ENCODE measurements at places on chromosomes 2 and 18. TPM values are rescaled to one million over a fixed set of nuclear protein-coding genes. Genes with fewer than 3 reads are reported as not detected.

- DNase-seq = no peak
Observed at GRCh38 chr2:5691985-5692529, at the start of gene SOX11. Gene SOX11, plus strand, starts transcription at chr2:5692384. Its CDS starts 338 bp downstream, at chr2:5692722.

DNA sequence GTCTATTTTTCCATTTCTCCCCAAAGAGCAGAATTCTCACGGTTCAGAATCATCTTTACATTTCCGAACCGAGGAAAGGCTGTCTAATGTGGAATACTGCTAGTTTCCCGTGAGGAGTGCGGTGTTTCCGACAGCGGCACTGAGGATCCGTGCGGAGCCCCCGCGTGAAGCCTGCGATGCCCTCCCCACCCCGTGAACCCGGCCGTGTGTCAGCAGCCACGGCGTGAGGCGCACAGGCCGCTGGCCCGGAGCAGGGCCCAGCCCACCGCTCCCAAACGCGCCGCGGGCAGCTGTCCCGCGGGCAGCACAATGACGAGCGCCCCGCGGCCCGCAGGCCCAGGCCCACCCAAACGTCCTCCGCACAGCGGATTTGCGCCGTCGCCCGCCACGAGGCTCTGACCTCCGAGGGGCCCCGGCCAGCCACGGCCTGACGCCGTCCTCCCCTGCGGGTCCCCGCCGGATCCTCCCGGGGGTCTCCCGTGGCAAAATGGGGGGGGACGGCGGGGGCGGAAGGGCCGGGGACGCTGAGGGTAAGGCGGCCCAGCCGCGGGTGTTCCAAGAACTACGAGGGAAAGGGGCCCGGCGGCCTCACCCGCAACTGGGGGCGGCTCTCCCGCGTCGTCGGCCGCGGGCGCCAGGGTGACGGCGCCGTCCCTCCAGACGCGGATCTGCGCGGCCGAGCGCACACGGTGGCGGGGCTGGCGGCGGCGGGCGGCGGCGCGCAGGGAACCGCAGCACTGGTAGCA is 796 bp downstream of the SPIRE1 start:
- DNase-seq = peak; percentile 70

- DNase-seq = no peak
Observed at GRCh38 chr2:136395582-136395981, 277.6 kb upstream of the CXCR4 start.

GRCh38 chr2:100894105-100894795 is 74.3 kb downstream of the NPAS2 start:
- DNase-seq = no peak

DNA sequence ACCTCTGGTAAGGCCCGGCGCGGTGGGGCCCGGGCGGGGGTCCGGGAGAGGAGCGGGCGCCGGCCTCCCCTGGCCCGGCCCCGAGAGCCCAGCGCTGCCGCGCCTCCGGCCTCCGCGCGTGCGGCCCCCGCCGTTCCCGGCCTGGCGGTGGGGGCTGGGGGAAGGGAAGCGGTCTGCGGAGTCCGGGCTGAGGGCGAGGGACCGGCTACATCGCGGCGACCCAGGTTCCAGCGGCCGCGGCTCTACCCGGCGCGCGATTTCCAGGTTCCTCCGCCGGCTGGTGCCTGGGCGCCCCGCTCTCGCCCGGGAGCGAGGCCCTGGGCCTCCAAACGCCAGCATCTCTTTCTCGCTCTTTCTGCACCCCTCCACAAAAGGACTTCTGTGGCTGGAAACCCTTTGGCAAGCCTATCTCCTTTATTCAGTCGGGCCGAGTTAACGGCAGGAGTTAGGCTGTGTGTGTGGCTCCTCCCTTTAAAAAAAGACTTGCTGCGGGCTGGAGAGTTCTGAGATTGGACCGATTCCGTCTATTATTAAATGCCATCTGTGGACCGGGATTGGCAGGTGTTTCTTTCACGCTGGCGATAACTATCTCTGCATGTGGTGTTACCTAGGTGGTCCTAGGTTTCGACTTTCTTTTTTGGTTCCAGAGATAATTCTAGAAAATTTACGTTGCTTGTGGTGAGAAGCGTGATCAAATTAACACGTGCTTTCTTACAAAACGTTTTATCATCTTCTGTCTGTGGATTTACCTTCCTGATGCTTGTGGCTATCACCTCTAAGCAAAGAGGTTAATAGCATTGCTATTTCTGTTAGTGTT is 592 bp downstream of the ME2 start:
- DNase-seq = peak; percentile 70

DNA sequence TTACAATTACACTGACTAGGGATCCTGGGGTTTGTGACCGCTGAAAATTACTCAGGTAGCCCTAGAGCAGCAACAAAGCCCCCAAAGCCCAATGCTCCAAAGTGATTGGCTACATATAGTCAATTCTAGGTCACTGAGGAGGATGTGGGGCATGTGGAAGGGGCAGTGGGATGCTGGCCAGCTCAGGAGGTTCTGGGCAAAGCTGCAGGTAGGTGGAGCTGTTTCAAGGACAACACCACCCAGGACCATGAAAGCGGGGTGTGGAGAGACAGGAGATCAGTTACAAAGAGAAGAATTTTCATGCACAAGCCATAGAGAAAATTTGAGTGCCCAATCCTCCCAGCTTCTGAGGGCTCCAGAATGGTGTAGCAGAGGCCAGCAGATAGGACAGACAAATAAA is 75.0 kb upstream of the CCDC85A start:
- no peak for DNase-seq

GRCh38 chr2:150228936-150229335 is 258.5 kb downstream of the RND3 start:
- no peak for DNase-seq

DNA sequence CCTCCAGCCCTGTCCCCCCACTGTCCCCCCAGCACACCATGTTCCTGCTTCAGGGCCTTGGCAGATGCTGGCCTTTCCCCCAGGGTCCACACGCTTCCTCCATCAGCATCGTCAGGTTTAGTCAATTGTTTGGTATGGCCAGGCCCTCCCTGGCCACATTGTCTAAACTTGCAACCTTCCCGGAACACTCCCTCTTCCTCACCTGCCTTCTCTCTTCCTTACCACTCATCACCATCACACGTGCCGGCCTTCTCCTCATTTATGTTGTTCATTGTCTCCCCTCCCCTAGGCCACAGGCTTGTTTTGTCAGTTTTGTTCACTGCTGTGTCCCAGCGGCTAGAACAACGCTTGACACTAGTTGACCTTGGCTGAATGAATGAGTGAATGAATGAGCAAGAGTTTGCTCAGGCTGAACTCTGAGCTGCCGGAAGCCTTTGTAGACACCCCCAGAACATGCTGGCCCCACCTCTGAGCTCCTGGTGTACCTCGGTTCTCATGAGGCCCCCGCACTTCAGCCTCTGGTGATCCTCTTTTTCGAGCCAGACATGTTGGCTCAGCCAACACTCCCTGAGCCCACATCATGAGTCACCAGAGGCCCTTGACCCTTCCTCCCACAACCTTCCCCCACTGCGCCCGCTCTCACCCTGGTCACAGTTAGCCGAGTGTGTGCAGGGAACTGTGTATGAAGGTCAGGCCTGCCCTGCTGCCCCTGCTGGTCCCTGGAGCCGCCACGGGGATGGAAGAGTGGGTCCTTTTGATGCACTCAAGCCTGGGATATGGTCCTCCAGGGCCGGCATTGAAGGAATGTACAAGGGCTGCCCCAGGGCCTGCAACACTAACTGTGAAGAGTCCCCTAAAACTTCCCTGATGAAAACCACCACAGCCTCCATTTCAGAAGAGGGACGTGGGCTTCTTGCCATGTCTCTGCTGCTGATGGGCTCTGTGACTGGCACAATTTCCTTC is 57.5 kb downstream of the HS1BP3 start:
- peak; percentile 82 for DNase-seq

DNA sequence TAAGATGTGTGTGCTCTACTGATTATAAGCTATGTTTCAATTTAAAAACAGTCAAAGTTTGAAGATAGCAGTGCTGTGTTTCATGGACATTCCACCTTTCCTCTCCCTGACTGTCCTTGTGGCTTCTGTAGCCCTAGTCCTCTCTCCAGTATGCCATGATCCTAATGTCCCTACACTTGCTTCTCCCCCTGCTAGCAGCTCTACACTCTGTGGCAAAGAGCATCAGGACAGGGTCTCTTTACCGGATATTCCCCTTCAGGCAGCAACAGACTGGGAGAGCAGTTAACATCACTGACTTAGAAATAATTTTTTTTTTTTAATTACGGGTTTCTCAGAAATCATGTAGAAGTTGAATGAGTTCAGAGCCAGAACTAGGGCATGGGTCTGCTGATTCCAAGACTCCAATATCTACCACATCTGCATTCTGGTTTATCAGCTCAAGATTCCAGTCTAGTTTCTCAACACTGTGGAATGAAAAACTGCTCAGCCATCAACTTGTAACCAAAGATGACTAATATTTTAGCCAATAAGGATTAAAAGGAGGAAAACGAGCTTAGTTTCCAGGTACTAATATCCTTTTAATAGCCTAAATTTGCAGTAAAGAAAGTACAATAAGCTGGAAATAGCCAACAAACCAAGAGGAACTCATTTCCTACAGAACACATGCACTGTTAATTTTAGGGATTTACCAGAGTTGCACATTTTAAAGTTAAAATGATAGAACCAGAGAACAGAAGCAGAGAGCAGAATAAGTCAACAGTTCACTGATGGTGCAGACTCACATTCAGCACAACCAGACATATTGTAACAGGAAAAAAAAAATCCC is 45.2 kb downstream of the TMEM131 start:
- DNase-seq = no peak

DNA sequence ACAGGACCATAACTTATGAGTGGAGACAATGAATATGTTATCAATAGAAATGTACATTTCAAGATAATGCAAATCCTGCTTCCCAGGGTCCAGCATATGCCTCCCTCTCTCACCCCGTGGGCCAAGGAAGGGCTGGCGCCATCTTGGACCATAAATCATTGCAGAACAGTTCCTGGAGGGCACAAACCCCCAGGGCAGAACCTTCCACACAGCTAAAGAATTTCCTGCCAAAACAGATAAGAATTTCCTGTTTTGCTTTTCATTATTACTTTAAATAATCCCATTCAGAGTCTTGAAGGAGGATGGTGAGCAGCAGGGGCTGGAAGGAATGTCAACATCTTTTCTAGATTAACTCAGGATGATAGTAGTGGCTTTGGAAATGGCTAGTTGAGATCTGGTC is 53.7 kb downstream of the EHD3 start:
- no peak for DNase-seq

DNA sequence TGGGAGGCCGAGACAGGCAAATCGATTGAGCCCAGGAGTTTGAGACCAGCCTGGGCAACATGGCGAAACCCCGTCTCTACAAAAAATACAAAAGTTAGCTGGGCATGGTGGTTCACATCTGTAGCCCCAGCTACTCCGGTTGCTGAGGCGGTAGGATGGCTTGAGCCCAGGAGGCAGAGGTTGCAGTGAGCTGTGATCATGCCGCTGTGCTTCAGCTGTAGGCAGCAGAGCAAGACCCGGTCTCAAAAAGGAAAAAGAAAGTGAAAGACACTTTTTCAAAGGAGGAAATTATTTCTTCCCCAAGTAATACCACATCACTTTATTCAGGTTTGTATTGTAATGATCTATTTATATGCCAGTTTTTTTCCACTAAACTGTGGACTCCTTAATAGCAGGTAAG is 35.7 kb upstream of the TAF4B start:
- DNase-seq = no peak

DNA sequence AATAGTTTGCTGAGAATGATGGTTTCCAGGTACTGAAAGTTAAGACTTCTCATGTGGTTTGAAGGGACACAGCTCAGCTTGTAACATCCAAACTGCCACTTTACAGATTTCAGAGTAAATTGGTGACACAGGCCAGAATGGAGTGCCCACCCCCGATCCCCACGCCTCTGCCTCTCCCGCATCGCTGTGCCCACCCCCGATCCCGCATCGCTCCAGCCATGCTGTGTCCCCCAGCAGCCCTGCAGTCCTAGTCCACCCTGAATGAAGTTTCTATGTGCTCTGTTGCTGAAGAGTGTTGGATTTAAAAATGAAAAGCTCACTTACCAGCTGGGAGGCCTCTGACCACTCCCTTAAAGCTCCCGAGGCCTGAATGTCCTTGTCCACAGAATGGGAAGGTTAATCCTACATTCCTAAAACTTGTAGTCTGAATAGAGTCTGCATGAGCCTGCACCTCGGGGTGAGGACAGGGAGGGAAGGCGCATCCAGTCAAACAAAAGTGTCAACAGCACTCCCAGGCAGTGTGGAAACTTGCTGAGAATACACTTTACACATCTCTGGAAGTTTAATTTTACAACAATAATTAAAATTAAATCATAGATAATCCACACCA is 176.4 kb upstream of the ID2 start:
- no peak for DNase-seq

DNA sequence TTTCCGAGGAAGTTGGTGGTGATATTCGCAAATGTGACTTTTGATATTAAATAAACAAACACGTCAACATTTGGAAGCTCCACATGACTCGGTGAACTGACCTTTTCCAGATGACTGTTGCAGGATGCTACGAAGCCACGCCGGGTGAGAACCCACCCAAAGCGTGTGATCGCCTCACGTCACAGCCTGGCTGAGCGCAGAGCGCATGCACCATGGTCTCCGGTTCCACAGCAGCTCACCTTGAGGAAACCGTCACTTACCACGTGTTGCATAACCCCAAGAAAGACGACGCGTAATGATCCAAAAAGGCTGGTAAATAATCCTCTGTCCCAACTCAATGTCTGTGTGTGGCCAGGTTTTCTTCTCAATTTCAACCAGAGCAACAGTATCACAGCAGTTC is 64.5 kb upstream of the CTDP1 start:
- DNase-seq = peak; percentile 30

DNA sequence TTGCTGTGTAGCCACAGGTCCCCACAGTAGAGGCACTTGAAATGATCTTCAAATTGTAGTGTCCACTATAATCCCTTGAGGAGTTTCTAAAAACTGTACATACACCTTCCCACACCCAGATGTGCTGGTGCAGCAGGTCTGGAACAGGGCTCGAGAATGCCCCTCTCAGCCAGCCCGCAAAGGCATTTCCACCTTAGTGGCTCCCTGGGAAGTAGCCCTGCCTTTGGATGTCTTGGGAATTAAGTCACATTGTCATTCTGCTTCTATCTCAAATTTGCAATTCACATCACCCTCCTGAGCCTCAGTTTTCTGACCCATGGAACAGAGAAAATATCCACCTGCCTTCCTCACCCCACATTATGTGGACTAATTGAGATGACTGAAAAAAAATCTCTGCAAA is 44.3 kb upstream of the TCF7L1 start:
- DNase-seq = no peak

GRCh38 chr2:23435250-23436035 is 50.5 kb downstream of the KLHL29 start:
- DNase-seq = no peak

GRCh38 chr2:138534791-138535190 is 33.2 kb downstream of the SPOPL start:
- DNase-seq = no peak

APCDD1 gene
- total RNA-seq = 43.1 TPM

CNDP1 gene
- total RNA-seq = 0.31 TPM

GALNT3 gene
- total RNA-seq = 2.5 TPM

MRPL44 gene
- total RNA-seq = 14.5 TPM

AOX1 gene
- 35.1 TPM for total RNA-seq

EVX2 gene
- total RNA-seq = not detected

TMEM37 gene
- 7.1 TPM for total RNA-seq

INHBB gene
- 37.4 TPM for total RNA-seq

Data from sciatic nerve (tissue), 2 donors.